ENCODE measurements at places on chromosomes 11 and 22.
A peak's percentile ranks its signal among the peaks of the same experiment; 100 is the strongest.

DNA sequence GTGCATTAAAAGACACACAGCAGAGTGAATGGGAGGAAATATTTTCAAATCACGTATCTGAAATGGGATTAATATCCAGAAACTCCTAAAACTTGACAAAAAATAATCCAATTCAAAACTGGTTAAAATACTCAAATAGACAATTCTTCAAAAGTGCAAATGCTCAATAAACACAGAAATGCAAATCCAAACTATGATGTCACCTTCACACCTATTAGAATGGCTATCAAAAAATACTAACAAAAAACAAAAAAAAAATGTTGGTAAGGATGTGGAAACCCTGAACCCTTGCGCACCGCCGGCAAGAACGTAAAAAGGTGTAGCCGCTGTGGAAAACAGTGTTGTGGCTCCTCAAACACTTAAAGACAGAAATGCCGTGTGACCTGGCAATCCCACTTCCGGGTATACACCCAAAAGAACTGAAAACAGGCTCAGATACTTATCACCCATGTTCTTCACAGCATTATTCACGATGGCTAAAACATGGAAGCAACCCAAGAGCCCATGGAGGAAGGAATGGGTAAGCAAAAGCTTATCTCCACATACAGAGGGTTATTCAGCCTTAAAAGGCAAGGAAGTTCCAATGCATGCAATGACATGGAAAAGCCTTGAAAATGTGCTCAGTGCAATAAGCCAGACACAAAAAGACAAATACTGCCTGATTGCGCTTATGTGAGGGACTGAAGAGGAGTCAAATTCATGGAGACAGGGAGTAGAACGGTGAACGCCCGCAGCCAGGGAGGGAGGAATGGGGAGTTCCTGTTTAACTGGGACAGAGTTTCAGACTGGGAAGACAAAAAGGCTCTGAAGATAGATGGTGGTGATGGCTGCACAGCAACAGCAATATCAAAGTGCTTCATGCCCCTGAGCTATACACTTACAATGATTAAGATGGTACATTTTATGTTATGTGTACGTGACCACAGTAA, 19.6 kb downstream of the BRD1 start:
- DNase-seq = no peak

DNA sequence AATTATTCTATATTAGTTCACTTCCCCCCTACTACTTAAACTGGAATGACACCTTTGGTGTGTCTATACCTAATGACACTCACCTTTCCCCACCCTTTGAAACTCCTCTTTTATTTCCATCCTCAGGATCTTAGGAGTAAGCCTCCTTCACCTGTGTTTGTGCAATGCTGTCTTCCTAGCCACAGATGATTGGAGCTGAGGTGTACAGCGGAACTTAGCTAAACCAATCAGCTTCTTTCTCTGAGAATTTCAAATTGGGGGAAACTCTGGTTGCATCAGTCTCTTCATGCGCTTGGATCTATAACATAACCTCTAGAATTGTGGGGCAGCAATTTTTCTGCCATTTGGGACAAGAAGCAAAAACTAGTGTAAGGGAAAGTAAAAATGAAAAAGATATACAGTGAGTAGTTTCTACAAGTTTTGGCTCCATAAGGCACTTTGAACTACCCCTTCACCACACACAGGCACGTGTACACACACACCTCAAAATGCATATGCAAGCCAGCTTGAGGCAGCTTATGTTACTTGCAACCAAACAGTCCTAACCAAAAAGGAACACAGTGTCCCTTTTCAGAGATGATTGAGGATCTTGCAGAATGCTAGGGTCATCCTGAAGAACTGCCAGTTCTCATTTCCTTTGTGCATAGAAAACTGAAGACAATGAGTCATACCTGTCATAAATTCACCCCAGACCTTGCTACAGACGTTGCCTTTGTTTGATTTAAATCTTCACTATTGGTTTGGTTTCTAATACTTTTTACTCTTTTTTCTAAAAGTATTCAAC, 36.0 kb upstream of the LDLRAD3 start:
- DNase-seq = no peak

DNA sequence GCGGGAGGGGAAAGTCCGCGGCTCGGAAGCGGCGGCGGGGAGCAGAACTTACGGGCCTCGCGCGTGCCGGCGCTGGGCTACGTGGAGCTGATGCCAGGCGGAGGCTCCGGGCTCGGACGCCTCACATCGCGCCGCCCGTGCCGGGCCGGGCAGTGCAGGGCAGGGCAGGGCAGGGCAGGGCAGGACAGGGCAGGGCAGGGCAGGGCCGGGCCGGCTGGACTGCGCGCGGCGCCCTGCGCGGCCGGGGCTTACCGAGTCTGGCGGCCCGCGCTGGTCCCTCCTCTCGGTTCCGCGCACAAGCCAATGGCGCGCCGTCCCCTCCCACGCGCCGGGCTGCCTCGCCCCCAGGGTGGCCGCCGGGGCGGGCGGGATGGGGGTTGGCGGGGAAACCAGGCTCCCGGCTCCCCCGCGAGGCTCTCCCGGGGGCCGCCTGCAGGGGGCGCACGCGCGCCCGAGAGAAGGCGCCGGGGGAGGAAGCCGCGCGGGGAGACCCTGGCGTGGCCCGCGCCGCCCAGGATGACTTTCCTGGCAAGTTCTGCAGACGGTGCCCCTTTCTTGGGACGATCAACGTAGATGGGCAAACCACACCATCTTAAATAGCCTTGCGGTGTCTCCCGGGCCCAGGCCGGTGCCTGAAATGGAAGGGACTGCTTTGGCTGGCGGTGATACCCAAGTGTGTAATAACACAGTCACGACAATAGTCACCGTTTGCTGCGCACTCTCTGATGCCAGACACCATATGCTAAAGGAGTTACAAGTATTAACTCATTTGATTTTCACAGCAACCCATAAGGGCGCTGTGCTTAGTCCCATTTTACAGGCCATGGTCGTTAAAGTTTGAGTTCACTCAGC, at the start of gene TP53I11:
TSS of gene TP53I11 (minus strand) at position 259 of the 852 bp plus-strand sequence. CDS start 12,548 bp downstream, outside the sequence.
- DNase-seq = peak; percentile 36

- no peak for DNase-seq
Measured at GRCh38 chr22:37425369-37425768, 1.9 kb downstream of the ELFN2 start.

GRCh38 chr22:43726964-43727543, 85.1 kb downstream of the EFCAB6 start:
- DNase-seq = no peak

DNA sequence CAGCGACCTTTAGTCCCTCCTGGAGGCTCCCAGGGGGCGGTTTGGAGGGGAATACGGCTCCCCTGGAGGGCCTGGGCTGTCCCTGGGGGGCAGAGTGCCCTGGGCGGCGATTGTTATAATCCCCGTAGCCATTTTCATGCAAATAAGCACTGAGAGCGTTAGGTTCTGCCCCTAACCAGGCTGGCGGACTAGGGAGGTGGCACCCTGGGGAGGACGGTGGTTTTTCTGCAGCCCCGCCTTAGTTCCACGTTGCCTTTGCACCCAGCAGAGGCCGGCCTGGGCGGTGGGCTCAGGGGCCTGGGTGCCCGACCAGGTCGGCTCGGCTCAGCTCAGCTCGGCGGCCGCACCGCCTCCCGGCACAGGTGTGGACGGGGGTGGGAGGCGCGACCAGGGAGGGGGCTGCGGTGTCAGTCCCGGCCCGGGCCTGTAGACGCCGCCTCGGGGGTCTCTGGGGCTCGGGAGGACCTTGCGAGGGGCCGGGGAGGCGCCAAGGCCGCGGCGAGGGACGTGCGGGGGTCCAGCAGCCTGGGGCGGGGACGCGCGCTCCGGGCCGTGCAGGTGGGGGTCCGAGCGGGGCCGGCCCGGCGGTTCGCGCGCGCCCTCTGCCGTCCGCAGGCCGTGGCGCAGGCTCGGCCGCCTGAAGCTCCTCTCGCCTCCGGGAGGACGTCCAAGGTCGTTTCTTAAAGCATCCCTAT, 2.3 kb upstream of the DUSP8 start:
- no peak for DNase-seq

- no peak for DNase-seq
Measured at GRCh38 chr11:45593992-45594391, 71.4 kb downstream of the CHST1 start.

DNA sequence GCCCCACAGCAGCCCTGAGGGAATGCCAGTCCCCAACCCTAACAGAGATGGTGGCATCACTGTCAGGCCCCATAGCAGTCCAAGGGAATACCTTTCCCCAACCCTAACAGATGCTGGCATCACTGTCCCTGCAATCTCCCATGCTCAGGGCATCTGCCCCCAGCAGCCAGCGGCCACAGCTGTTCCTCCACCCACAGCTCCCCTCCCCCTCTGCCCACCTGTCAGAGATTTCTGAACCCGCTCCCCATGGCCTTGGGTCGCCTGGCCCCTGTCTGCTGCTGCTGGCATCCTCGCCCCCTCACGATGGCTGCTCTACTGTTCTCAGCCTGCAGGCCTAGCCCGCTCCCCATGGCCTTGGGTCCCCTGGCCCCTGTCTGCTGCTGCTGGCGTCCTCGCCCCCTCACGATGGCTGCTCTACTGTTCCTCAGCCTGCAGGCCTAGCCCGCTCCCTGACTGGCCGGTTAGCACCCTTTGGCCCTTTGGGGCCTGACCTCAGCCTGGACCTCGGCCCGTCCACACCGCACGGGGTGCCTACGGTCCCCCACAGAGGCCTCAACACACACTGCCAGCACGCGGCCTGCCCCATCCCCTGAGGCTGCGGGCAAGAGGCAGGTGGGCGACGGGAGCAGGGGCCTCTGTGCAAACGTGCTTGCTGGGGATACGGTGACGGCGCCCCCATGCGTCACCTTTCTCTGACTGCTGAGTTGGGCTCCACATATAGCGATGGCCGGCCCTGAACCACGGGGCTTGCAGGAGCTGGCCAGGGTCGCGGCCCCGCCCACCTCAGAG, 20.7 kb downstream of the CHID1 start:
- DNase-seq = no peak

GRCh38 chr11:69170704-69171103, 15.0 kb downstream of the SMIM38 start:
- no peak for DNase-seq

GRCh38 chr11:43913829-43914380, 28.5 kb upstream of the C11orf96 start:
- DNase-seq = no peak

GRCh38 chr11:60280412-60280811, at the start of gene MS4A4A:
MS4A4A (plus strand) TSS chr11:60280666; CDS start chr11:60280676, 10 bp downstream.
- no peak for DNase-seq

DNA sequence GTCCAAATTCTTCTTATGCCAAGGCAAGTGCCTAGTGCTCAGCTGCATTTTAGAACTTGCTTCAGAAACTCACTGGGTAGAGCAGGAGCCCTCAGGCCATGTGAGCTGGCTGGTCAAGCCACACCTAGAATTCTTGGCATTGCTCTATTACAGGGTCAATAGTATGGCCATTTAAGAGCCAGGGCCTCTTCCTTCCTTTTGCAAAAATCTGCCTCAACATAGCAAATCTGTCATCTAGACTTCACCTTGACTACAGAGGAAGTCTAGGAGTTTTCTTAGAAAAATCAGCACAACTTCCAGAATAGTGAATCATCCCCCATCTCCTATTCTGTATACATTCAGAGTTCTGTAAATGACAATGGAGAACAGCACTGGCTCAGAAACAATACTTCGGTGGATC, 112.0 kb upstream of the TTC12 start:
- no peak for DNase-seq

DNA sequence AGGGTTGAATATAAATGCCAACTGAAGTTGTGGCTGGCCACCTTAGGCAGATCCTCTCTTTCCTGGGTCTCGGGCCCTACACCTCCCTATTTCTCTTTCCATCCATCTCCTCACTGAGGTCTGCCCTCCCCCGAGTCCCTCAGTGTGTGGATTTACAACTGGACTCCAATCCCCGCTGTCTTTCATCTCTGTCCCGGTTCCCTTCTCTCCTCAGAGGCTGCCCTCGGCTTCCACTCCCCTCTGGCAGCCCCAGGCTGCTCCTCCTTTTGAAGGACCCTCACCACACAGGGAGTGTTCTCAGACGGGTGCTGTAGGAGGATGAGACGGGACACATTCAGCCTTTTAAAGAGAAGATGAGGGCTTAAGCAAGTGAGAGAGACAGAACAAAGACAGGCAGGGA, 167.1 kb downstream of the ST3GAL4 start:
- no peak for DNase-seq

- DNase-seq = no peak
Measured at GRCh38 chr22:16963189-16963945, 44.7 kb downstream of the GAB4 start.

GRCh38 chr11:64409278-64409677, 50.3 kb downstream of the RPS6KA4 start:
- DNase-seq = no peak

DNA sequence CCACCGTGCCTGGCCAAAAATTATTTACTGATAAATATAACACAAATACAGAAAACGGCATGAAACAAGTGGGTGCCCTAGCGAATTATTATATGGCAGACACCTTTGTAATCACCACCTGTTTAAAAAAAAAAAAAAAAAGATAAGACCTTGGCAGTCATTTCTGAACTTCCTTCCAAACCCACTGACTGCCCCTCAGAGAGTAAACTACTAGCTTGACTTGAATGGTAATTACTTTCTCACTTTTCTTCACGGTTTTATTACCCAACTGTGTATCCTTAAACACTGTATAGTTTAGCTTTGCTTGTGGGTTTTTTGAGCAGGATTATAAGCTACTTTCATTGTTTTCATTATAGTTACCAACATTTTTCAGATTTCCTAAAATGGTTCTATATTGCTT, 23.7 kb downstream of the SFI1 start:
- DNase-seq = no peak

DNA sequence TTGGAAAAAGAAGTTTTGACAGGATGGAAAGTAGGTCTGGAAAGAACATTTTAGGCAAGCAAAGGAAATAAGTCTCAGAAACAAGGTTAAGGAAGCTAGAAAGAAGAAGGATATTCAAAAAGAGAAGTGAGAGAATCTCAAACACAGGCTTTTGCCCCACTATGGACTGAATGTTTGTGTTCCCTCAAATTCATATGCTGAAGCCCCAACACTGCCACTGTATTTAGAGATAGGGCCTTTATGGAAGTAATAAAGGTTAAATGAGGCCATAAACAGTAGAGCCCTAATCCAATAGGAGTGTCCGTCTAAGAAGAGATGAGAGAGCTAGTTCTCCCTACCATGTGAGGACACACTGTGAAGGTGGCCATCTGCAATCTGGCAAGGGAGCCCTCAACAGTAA, 20.6 kb upstream of the RPS13 start:
- DNase-seq = no peak

- DNase-seq = no peak
Measured at GRCh38 chr11:68076371-68077042, 37.7 kb downstream of the TCIRG1 start.

DNA sequence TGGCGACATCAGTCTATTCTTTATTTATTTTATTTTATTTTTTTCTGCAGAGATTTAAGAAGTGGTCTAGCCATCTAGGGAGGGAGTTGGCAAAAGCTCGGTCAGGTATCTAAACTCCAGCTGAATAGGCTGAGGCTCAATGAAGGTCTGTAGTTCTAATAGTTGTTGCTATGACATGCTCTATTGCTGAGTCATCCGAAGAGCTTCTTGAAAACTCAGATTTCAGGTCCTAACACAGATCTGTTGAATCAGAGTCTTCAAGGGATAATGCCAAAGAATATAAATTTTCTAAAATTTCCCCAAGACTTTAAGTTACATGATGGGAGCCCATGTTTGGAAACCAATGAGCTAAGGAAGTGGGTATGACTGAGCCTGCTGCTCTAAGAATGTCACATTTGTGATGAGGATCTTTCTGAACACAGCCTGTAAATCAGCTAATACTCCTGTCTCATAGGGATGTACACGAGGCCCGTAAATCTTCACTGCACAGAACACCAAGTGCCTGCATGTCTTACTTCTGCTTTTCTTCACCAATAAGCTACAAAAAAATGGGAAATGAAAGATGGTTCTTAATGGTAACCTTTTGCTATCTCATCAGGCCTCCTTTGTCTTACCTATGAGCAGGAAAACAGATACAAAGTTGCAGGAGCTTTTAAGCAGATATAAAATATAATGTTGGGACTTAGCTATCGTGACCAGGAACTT, 901.4 kb upstream of the API5 start:
- DNase-seq = no peak
